Dermis blood vessel endothelial cell (primary cell): ENCODE measurements at places on chromosomes 2 and 18. TPM values are rescaled to one million over a fixed set of nuclear protein-coding genes. Genes with fewer than 3 reads are reported as not detected.

KLHL14 gene
- total RNA-seq, result 0.85 and 0.93 TPM in 2 replicates

GYPC gene
- total RNA-seq, result 227 and 297 TPM in 2 replicates

SERPINB13 gene
- not detected in 2 replicates for total RNA-seq

PRKAG3 gene
- not detected in 2 replicates for total RNA-seq

MRPS9 gene
- total RNA-seq, result 21.4 and 35.1 TPM in 2 replicates

DNER gene
- 0.05 TPM in 1 of 2 replicates, not detected in the other for total RNA-seq
